NCI-H1105 treated with DMSO at 0.1 percent for 48 hours (cell line): ENCODE measurements at places on chromosomes 3 and 15.

DNA sequence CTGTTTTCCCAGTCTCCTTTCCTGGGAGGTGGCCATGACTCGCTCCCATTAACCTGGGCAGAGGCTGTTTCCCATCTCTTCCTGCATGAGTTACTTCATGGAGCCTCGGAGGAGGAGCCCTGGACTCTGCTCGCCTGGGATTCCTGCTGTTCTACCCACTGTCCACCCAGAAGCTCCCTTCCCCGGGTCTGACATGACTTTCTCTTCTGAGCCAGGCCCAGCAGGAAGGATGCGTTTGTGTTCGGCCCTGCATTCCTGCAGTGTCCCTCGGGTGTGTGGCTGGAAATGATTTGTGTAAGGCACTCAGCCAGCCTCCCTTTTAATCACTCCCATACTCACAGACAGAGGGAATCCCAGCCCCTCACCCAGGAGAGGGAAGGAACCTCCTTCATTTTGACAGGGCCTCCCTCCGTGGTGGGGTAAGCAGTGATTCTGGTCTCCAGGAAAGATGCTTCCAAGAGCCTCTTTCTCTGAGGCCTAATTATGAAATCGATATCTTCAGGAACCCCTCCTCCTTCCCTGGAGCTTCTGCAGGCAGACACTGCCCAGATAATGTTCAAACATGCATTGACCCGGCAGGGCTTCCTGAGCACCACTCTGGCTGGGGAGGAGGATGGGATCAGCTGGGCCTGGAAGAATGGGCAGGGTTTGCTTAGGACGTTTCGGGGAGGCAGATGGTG lies 41.6 kb upstream of the DLG1 start:
- no peak for DNase-seq

GRCh38 chr3:33128706-33129105 lies 14.9 kb downstream of the CRTAP start:
- DNase-seq: no peak

DNA sequence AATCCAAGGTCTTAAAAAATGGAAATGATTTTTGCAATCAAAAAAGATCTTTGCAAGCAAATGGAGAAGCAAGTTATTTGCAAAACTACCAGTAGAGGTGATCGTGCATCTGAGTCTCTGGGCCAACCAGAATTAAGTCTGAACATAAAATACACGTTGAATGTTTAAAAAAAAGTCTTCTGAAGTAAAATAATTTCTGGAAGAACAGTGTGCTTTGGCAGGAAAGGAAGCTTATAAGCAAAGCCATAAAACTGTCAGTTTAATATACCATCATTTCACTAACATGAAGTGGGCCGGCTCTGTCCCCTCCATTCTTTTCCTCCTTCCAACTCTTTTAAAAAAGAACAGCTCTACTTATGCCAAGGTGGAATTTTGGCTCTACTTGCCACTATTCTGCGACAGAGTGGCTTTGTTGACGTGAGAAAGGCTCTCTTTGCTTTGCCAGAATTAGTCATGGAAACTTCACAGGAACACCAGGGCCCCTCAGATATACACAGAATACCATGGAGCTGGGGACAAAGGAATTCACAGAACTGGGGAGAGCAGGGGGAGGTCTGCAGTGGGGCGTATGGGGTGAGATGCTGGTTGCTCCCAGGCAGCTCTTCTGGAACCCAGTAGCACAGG lies 29.8 kb downstream of the FSTL1 start:
- DNase-seq: no peak

- DNase-seq: no peak
Observed at GRCh38 chr3:51539291-51539941, 897 bp downstream of the RAD54L2 start.

- no peak for DNase-seq
Observed at GRCh38 chr3:50164984-50165909, 10.1 kb downstream of the SEMA3F start.

- no peak for DNase-seq
Observed at GRCh38 chr3:38740537-38740936, 75.5 kb downstream of the SCN10A start.

- DNase-seq: no peak
Observed at GRCh38 chr3:176566757-176567156, 630.5 kb downstream of the TBL1XR1 start.

- no peak for DNase-seq
Observed at GRCh38 chr3:58416191-58416590, 17.4 kb downstream of the PDHB start.
